GM23248 (cell line): ENCODE measurements at places on chromosomes 4 and X. TPM values are rescaled to one million over a fixed set of nuclear protein-coding genes. Genes with fewer than 3 reads are reported as not detected.

DNA sequence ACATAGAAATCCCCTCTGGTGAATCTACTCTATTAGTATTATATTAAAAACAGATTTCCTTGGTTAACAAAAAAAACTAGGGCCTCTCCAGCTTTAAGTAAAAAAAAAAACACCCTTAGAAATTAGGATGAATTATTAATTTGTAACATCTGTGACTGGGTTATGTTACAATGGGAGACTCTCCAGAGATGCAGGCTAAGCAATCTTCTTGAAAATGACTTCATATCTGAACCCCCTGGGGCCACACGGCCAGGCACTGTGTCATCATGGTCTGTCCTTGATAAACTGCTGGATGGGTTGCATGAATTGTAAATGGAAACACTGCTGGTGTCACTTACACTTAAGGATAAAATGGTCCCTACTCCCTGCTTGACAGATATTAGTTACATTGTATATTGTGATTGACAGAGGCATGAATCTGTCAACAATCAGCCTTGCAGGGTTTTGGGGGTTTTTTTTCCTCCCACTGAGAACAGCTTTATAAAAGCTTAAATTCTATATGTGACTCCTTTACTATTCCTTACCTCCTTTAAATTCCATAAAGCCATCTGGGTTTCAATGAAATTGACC is 49.1 kb downstream of the PRKG2 start:
- peak; percentile 76 for DNase-seq

- peak; percentile 18 for DNase-seq
Observed at GRCh38 chr4:8524595-8525382, 55.4 kb upstream of the GPR78 start.

DNA sequence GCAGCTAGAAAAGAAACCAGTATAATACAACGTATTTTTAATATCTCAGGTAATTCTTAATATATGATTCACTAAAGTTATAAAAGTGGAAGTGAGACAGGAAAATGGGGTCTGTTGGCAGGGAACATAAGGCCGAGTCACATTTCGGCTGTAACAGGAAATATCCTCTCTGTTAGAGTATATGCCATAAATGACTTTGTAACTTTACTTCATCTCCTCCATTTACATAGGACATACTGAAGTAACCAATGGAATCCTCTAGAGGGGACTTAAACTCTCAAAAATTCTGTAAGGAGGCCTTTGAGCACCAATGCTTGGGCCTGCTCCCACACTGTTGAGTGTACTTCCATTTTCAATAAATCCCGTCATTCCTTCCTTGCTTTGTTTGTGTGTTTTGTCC is 71.3 kb downstream of the ANKRD17 start:
- DNase-seq, result peak; percentile 13

DNA sequence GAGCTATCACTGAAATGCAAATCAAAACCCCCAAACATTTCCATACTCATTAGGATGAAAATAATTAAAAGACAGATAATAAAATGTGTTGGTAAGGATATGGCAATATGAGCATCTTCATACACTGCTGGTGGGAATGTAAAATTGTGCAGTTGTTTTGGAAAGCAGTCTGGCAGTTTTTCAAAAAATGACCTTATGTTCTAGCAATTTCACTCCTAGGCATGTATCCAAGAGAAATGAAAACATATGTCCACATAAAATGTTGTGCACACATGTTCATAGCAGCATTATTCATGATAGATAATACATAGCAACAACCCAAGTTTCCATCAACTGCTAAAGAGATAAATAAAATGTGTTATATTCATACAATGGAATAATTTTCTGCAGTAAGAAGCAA is 14.8 kb upstream of the GPRASP2 start:
- DNase-seq, result peak; percentile 49

DNA sequence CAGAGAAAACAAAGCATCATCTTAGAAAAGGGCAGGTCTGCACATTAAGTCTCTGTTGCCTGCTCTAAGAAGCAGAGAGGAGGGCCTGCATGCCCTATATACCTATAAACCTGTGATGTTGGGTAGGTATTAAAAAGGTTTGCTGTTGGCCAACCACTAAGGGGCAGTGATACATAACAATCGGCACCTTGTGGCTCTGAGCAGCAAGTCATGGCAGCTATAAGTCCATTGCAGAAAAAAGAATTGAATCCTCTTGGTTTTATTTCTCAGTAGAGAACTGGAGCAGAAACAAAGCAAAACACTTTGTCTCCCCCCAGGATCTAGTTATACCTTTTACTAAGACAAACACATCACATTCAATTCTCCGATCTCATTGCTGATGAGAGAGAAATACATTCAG is 1364.4 kb downstream of the STIM2 start:
- DNase-seq, result peak; percentile 68

DNA sequence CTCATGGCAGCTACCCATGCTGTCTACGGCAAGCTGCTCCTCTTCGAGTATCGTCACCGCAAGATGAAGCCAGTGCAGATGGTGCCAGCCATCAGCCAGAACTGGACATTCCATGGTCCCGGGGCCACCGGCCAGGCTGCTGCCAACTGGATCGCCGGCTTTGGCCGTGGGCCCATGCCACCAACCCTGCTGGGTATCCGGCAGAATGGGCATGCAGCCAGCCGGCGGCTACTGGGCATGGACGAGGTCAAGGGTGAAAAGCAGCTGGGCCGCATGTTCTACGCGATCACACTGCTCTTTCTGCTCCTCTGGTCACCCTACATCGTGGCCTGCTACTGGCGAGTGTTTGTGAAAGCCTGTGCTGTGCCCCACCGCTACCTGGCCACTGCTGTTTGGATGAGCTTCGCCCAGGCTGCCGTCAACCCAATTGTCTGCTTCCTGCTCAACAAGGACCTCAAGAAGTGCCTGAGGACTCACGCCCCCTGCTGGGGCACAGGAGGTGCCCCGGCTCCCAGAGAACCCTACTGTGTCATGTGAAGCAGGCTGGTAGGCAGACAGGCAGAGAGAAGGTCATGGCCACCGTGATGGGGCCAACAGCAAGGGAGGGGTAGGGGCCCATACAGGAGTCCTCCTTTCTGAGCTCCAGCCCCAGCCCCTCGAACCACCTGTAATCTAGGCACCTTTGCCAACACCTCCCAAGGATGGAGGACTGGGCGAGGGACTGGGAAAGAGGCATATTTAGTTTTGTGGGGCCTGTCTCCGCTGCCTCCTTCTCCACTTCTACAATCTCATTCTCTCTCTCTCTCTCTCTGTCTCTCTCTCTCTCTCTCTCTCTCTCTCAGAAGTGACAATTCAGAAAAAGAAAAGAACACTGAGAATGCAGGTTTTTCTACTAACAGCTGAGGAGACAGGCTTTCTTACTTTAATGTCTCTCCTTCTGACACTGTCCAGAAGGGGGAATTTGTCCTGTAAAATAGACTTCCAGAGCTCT is 4.7 kb upstream of the TSPYL2 start:
- no peak for DNase-seq

DNA sequence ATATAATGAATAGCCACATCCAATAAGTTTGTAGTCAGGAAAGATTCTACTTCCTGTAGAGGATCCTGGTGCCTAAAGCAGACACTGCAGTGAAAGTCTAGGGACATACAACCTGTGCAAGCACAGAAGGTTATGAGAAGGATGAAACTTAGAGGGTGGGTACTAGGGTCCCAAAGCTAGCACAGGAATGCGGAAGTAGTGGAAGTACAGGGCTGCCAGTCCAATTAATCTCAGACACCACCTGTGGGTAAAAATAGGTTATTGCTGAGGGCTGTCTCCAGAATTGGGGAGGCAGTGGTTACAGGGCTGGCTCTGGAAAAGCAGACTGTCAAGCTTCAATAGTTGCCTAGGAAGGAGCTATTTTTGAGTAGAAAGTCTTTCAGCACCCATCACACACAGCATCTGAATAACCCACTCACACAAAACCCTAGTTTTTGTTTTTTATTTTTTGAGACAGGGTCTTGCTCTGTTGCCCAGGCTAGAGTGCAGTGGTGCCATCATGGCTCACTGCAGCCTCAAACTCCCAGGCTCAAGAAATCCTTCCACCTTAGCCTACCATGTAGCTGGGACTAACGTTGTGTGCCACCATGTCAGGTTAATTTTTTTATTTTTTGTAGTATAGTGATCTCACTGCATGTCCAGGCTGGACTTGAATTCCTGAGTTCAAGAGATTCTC is 50.8 kb upstream of the ELF2 start:
- no peak for DNase-seq

- DNase-seq, result no peak
Observed at GRCh38 chr4:187270154-187270553, 546.5 kb upstream of the FAT1 start.

KLHL34 gene
- not detected in 2 replicates for total RNA-seq

C4orf51 gene
- not detected in 2 replicates for total RNA-seq

CT55 gene
- total RNA-seq, result not detected in 2 replicates

ENPEP gene
- 0.11 TPM in 1 of 2 replicates, not detected in the other for total RNA-seq

AMBN gene
- total RNA-seq, result not detected in 2 replicates
